ENCODE measurements at places on chromosomes 1 and 21.

- peak; percentile 84 for DNase-seq
Measured at GRCh38 chr1:26500488-26501175, 28.4 kb downstream of the HMGN2 start.

DNA sequence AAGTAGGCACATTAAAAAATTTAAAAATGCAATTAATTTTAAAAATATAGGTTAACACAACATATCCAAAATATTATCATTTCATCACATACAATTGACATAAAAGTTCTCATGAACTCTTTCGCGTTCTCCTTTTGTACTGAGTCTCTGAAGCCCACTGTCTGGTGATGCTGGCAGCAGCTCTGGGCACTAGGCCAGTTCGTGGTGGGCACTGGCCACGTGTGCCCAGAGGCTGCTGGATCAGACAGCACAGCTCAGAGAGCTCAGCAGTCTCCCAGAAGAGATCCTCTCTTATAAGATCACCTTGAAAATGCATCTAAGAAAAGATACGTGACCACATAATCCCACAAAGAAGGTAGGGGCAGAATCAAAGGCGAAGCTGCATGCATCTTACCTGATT, 9.9 kb downstream of the CEP104 start:
- no peak for DNase-seq

GRCh38 chr1:33468531-33468930, 3.9 kb upstream of the ZSCAN20 start:
- no peak for DNase-seq

GRCh38 chr1:232970508-232970907, 20.1 kb downstream of the NTPCR start:
- no peak for DNase-seq

DNA sequence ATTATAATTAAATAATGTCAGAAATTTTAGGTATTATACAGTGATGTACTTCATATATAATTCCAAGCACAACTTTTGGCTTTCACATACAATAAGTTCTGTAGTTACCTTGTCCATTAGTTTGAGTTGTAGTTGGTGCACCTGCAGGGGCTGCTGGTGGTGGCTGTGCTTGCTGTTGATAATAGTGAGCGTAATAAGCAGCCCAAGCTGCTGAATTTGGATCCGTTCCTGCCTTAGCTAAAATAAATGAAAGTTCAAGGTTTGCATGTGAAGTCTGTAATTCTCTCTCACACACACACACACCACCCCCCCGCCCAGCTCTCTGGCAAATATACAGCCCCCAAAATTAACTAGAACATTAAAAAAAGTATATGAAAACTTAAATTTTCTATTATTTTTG, 22.4 kb downstream of the FUBP1 start:
- no peak for DNase-seq

- DNase-seq, result peak; percentile 27
Measured at GRCh38 chr1:206982216-206982615, 12.0 kb upstream of the FCAMR start.

DNA sequence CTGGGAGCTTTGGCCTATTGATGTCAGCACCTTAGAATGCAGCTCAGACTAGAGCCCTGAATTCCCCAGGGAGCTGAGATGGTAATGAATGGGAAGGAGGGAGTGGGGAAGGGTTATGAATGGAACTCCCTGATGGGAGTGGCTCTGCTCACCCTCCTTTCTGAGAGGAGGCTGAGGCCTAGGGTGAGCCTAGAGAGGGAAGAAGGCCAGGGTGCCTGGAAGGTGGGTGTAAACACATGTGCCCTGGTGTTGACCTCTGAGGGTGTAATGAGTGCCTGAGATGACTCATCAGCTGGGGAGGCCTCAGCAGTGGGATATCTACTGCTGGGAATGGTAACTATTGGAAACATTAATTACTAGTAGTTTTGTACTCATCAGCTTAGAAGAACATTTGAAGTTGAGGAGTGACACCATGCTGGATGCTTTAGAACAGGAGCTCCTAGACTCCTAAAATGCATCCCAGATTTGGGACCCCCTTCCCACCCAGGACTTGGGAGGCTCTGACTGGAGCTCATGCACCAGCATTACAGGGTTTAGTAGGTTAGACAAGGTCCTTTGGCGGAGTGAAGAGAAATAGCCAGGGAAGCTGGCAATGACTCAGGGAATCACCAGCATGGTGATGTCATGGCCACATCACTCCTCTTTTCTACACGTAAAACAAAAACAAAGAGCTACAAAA, 16.0 kb upstream of the PIGV start:
- DNase-seq, result no peak

GRCh38 chr1:89261926-89262515, 10.6 kb downstream of the GBP5 start:
- no peak for DNase-seq

DNA sequence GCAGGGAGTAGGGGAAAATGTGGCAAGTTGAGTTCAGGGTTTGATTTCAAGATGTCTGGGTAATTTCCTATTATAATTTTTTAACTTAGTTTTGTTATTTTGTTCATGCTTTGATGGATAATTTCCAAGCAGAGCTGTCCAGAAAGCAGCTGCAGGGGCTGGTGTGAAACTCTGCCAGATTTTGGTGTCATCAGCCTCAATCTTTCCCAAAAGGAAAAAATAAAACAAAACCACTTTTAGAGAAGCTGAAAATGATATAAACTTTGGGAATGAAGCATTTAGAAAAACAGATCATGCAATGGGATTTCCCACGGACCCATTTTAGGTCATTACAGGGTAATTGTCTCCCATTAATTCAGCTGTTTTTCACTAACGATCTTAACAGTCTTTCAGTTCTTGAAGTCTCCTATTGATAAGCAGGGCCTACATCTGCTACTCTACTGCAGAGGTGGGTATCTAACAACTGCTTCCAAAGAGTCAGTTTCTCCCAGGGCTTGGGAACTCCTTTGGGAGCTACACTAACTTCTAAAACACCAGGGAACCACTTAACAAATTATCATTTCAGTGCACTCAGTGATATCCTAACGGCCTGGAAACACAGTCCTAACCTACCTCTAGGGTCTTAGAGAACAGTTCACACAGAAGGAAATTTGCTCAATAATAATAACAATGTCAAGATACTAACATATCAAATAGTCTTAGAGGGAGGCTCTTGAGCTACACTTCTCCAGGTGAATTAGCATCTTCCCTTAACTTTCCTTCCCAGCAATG, 12.3 kb downstream of the ZNF436 start:
- DNase-seq, result no peak

DNA sequence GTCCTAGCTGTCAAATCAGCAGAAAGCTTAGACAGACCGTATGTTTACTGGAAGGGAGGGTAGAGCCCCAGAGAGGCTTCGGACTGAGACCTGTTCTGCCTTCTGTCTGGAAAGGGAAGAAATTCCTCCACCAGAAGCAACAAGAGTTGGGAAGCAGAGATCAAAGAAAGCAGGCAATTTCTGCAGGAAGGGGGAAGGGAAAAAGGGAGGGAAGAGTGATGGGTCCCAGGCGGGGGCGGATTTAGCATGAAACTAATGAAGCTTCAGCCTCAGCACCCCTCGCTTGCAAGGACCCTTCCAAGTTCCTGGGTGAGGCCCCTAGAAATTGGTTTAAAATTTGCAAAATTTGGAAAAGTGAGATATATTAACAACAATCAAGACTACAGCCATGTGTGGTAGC, 26.6 kb upstream of the FAM20B start:
- no peak for DNase-seq

DNA sequence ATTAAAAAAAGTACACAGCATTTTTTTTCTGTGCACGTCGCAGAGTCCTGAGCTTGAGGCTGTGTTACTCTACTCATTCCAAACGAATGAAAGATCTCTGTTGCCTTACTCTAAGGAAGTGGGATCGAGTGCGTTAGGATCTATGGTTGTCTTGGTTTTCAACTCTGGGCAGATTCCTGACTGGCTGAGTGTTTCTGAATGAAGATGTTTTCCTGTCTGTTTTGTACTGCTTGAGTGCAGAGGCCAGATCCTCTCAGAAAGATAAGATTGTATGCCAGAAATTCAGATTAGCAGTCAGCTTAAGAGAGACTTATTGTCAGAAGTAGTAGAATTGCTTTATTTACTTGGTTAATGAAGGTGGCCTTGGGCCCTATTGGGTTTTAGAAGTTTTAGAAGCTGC, 14.0 kb downstream of the PLA2G2E start:
- no peak for DNase-seq

DNA sequence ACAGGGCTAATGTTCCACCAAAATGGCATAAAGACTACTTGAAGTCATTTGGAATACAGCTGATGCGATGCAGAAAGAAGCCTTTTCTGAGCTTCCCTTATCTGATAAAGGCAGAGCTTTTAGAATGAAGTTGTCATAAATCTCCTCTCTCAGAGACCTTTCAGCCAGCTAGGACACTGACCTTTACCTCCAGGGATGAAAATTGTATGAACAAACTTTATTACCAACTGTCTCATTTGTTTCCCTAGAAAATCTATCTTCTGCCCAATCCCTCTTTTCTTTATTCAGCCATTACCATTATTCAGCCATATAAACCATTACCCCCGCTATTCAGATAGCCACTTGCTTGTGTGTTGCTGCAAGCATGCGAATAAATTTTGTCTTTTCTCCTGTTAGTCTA, 29.7 kb upstream of the RNF2 start:
- no peak for DNase-seq

- DNase-seq, result no peak
Measured at GRCh38 chr1:114428083-114428754, 82.8 kb downstream of the TRIM33 start.

- DNase-seq, result no peak
Measured at GRCh38 chr1:14875524-14876509, 277.3 kb downstream of the KAZN start.

GRCh38 chr1:183137782-183138181, 48.3 kb upstream of the LAMC2 start:
- no peak for DNase-seq

GRCh38 chr1:12614402-12615158, 3.4 kb downstream of the DHRS3 start:
- DNase-seq, result no peak

- DNase-seq, result no peak
Measured at GRCh38 chr1:232328486-232329102, 301.3 kb downstream of the SIPA1L2 start.

DNA sequence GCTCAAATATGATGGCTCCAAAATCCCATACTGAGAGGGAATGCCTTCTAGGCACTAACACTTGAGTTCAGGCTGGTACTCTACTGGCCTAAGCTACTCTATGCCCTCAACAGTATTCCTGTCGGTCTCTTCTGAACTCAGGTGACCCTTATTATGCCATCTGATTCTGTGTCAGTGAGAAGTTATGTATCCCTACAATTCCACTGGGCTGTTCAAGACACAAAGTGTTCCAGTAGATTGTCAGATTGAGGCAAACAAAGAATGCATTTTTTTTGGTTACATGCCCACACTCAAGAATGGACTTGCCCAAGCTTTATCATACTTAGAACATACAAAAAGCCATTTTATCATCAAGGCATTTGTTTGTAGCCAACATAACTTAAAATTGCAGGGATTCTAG, 553.8 kb upstream of the PRMT6 start:
- no peak for DNase-seq

DNA sequence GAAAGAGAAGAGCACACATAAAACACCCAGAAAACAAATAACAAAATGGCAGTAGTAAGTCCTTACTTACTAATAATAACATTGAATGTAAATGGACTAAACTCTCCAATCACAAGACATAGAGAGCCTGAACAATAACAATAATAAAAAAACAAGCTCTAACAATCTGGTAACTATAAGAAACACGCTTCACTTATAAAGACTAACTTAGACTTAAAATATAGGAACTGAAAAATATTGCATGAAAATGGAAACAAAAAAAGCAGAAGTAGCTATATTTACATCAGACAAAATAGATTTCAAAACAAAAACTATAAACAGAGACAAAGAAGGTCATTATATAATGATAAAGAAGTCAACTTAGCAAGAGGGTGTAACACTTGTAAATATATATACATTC, 83.1 kb upstream of the LYPLAL1 start:
- DNase-seq, result no peak
